BJ (cell line): ENCODE measurements at places on chromosomes 11 and 22. TPM values are rescaled to one million over a fixed set of nuclear protein-coding genes. Genes with fewer than 3 reads are reported as not detected.
A peak's percentile ranks its signal among the peaks of the same experiment; 100 is the strongest.

DNA sequence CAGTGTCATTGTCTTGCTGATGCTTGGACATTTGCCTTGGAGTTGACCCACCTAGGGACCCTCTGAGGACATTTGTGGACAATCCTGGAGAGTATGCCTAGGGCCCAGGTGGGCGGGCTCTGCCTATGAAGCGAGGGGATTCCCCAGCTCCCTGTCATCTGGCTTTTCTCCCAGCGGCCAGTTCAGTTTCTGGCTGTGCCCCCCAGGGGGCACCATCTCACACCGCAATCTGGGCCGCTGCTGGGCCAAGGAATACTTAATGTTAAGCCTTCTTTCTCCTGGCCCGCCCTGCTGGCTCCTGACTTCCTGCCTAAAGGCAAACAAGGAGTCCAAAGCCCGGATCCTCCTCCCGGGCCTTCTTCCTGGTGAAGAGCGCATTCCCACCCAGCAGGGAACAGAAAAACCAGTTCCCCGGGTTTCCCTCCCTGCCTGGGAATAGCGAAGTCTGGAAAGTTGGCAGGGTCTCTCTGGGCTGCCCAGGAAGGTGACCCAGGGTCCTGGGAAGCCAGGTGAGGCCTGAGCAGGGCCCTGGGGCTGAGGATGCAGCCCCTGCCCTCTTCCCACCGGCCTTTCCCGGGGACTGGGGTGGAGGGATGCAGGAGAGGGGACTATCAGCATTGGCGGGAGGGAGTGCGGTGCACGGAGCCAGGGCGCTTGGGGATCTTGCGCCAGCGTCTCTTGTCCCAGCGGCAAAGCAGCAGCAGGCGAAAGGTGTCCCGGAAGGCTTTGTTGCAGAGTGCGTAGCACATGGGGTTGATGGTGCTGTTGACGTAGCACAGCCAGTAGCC, 11.9 kb downstream of the CHRM1 start:
- no peak for DNase-seq

DNA sequence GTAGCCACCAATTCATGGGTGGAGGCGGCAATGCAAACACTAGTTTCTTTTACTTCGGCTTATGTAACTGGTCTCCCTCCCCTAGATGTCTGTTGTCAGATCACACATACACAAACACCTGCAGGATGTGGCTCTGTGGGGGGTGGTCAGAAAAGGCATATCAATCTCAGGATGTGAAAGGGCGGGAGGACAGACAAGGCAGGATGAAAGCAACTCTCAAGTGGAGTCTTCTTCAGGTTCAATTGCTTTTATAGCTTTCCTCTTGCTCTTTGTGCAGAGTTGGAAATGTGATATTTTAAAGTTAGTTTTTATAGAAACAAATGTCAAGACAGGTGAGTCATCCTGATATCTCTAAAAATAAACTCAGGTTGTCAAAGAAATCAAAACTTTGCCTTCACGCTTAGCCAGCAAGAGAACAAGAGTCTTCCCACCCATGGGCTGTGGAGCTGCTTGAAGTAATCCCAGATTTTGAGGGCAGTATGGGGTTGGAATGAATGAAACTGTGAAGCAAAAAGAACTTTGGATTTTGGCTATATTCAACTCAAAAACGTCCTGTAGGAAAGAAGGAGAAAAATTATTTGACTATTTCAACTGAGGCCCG, 423.4 kb downstream of the GUCY1A2 start:
- DNase-seq: no peak

DNA sequence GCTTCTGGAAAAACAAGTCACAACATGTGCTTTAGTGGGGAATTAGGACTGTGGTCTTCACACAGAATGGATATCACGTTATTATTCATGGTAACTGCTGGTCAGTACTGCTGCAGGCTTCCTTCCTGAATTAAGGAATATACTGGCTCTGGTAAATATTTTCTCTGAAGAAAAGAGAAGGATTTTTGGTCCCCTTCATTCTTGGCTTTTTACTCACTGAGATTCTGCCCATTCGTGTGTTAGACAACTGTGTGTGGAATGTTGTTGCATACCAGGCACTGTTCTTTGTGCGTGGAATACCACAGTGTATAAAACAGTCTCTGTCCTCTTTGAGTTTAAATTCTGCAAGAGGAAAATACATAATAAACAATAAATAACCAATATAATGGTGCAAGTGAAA, 80.3 kb downstream of the ALX4 start:
- DNase-seq: no peak

- no peak for DNase-seq
Observed at GRCh38 chr22:50530877-50531545, 1.2 kb upstream of the TYMP start.

DNA sequence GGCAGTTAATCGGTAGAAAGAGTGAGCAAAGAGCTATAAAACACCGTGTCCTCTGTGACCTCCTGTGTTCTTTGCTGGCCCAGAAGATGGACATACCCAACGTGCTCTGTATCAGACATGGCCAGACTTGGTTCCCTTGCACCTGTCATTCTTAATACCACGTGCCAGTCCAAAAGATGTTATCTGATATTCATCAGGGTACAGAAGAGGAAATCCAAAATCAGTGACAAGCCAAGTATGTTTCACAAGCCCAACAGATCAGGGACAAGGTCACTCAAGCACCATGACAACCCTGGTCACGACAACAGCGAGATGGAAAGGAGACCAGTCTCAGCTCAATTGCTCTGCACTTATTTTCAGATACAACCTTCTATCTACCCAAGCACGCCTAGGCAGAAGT, 3.4 kb downstream of the LRP4 start:
- DNase-seq: no peak

- no peak for DNase-seq
Observed at GRCh38 chr11:79708319-79708932, 267.6 kb upstream of the TENM4 start.

Gene ST3GAL4
- 19.4 and 31.8 TPM in 2 replicates for polyA plus RNA-seq

GRCh38 chr11:41320238-41320637, 139.2 kb downstream of the LRRC4C start:
- no peak for DNase-seq

Gene SCUBE1
- not detected in 2 replicates for polyA plus RNA-seq

Gene TRIM48
- polyA plus RNA-seq: not detected in 2 replicates

Gene PANX2
- 0.92 and 1.4 TPM in 2 replicates for polyA plus RNA-seq

DNA sequence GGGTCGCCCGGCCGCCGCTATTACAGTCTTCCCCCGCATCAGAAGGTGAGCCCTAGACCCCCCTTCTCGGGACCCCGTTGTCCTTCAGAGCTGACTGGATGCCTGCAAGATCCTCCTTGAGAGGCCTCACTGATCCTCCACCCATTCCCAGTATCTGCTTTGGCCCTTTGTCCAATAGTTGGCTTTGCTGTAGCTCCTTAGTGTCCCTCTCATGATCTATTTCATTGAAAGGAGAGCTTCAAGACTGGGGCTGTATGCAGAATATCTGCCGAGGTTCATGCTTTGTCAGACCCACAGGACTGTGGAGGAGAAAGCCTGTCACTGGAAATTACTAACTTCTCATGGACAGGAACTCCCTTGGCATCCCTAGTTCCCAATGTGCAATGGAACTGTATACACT, 499 bp downstream of the DLAT start:
- DNase-seq: no peak

DNA sequence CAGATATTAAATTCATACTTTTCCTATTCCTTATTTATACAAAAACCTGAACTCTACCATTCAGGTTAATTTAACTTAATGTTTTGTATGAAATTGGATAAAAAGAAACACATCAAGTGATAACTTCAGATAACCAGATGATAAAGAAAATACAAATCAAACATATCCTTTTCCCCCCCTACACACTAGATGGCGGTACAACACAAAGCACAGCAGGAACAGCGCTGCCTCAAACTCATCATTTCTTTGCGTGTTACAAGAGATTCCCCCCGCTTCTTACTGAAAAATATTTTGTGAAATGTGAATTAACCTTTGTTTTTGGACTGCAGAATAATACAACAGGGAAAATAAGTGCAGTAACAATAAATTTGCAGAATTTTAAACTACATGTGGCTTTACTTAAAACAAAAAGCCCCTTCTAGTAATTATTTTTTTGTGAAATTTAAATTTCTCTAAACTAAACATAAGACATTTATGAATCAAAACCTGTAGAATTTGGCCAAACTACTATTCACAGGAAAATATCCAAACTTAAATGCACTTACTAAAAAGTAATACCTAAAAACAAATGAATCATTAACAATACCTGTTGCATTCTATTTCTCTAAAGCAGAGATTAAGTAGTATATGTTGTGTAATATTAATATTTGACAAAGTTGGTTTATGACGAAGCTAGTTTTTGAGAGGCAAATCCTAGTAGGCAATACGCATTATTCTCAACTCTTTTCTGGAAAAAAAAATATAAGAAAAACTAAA, 74.4 kb downstream of the ARHGAP32 start:
- DNase-seq: peak; percentile 16

Gene RAC2
- polyA plus RNA-seq: 13.7 and 25.7 TPM in 2 replicates

DNA sequence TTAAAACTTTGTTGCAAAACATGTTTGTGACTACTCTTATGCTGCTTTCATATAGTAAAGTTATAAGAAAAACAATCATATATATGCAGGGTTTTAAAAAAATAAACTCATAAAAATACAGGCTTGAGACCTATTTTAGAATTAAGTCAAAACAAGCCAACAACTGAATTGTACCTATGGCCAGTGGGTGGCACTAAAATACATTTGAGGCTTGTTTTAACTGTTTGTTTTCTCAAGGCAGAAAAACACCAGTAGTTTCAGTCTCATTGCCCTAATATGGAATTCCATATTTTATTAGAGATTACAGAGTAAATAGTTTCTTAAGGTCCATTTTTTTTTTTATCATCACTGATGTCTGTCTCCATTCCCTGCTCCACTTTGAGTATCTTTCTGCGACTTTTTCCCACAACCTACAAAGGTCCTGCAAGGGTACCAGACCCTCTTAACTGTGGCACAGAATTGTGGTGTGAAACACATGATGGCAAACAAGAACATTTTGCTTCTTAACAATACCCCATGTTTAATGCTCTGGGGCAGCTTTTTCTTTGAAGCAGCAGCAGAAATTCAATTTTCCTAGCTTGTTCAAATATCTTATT, 8.5 kb upstream of the CCDC89 start:
- no peak for DNase-seq
